T-helper 1 cell (primary cell): ENCODE measurements at places on chromosomes 7 and 10.

DNA sequence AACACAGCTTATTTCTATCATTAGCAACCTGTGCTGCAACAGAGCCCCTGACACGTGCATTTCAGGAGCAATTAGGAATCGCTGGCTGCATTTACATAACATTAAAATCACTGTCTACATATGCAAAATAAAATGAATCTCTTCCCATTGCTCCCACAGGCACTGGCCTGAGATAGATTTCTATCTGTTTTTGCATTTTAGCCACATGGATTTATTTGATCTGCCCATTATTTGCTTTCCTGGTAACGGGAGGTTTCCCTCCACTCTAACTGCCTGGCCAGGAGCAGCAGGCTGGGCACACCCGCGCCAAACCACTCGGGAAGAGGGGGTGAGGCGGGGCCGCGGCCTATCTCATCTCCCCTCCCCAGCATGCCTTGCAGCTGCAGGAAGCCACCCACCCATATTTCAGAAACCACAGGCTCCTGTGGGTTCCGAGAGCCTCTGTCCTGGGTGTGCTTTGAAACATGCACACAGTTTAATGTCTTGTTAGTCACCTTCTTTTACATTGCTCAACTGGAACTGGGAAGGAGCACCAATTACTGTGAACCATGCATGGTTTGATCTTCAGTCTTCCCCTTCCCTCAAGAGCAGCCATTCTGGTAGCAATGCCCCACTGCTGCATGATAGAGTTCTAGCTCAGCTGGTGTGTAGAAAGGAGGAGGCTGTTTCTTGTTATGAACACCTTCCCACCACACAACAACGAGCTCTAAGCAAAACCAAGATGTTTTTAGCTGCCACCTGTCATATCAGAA is 37.7 kb upstream of the IKZF1 start:
- peak; percentile 55 for DNase-seq

DNA sequence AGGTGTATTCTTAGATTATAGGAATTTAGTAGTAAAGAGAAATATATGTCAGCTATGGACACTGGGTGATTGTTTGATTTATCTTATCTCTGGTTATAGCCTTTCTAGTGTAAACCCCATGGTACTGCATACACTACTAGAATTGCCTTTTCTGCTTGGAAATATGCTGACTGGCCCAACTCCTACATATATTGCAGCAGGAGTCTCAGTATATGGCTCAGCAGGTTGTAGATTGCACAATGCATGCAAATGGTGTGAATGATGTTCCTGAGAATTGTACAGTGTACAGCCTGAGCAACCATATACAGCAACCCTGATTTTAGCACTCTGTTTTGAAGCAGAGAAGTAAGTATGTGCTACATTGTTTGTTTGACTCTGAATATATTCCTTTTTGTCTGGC is 153.4 kb upstream of the NPY start:
- no peak for DNase-seq

DNA sequence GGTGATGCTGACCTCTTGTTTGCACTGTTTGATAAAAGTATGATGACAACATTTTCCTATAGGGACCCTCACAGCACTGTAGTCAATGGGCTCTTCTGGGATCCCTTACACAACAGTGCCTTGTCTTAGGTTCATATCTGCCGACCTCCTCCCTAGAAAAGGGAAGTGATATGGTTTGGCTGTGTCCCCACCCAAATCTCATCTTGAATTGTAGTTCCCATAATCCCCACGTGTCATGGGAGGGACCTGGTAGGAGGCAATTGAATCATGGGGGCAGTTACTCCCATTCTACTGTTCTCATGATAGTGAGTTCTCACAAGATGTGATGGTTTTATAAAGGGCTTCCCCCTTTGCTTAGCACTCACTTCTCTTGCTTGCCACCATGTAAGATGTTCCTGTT is 23.1 kb downstream of the ZC3HAV1 start:
- no peak for DNase-seq

DNA sequence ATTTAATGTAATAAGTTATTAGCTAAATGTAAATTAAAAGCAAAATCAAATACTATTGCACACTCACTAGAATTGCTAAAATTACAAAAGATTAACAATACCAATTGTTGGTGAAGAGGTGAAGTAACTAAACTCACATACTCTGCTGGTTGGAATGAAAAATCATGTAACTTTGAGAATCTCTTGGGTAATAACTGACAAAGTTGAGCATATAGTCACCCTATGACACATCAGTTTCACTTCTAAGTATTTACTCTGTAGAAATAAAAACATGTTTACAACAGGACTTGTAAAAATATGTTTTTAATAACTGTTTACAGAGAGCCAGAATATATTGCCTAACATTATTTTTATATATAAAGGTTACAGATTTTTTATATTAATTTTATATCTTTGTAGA is 33.6 kb downstream of the CNTNAP2 start:
- no peak for DNase-seq

GRCh38 chr7:107394276-107394675 is 75.6 kb upstream of the GPR22 start:
- DNase-seq = no peak

DNA sequence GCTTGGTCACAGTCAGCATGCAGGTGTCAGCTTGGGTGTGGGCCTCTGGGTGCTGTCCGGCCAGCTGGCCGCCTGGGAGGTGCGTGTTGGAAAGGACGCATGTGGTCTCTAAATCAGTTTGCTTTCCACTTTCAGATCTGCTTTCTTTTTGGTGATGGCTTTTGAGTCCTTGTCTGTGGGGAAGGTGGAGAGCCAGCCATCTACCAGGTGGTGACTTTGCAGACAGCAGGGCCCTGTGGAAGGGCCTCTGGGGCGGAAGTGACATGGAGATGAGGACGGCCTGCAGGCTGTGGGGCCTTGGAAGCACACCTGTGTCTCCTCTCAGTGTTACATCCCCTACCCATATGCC is 59.4 kb downstream of the WDR37 start:
- no peak for DNase-seq
